ENCODE measurements at places on chromosomes 16 and 17. TPM values are rescaled to one million over a fixed set of nuclear protein-coding genes. Genes with fewer than 3 reads are reported as not detected.

Gene CD79B
- total RNA-seq, result 1.3 TPM

Gene CES5A
- total RNA-seq, result not detected

Gene GPR142
- total RNA-seq, result not detected

Gene RPRML
- total RNA-seq, result not detected

GRCh38 chr17:66673668-66674276, 161.1 kb upstream of the CACNG5 start:
- no peak for DNase-seq

GRCh38 chr16:72203401-72203800, 31.4 kb upstream of the PMFBP1 start:
- DNase-seq, result no peak

DNA sequence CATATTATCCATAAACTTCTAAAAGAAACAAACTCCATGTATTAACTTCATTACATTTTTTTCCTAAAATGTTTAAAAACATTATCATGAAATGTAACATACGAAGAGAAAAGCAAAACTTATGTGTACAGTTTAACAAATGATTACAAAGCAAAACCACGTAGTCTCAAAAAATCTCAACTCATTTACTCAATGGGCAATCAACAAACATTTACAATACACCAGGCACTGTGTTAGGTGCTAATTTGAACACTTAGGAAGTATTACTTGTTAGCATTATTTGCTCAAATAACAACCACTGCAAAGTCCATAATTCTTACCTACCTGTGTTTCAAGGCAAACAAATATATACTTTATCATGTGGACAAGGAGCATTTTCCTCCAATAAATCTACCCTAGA, 164.9 kb downstream of the STX8 start:
- no peak for DNase-seq

GRCh38 chr17:38329808-38330730, 13.7 kb downstream of the GPR179 start:
- DNase-seq, result no peak

DNA sequence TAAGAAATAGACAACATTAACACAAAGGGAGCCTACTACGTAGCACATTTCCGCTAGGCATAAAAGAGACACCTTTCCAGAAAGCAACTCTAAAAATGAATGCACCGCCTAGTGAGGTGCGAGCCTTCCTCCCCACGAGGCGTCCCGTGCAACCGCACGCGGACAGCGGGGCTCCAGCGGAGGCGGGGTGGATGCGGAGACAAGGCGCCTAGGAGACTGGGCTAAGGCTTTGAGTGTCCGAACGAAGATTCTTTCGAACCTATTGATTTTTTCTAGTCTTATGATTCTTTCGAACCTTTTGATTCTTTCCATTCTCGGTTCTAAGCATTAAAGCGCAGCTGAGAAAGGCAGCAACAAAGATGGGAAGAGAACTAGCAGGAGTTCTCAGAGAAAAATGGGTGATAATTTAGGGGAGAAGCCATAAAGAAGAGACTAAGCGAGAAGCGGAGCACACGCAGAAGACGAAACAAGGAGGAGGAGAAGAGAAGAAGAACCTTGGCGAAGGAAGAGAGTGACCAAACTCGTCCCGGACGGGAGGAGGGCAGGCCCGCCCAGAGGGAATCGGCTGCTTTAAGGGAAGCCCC, 394 bp upstream of the CPD start:
- DNase-seq, result no peak

Gene CTU2
- 6.8 TPM for total RNA-seq

DNA sequence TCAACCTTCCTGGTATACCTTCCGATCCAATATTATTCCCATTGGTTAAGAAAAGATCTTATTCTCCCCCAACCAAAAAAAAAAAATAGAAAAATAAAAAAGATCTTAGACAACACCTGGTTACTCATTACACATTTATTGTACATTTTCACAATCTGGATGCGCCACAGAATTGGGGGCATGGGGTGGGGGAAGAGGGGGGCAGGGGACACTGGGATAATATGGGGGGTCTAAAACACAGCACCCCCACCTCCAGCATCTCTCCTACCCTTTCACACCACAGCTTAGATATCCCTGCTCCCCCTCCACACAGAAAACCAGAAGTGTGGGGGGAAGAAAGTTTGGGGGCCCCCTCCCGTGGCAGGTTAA, 3.7 kb downstream of the VAMP2 start:
- DNase-seq, result no peak

GRCh38 chr16:76213860-76214259, 63.3 kb upstream of the CNTNAP4 start:
- DNase-seq, result no peak

DNA sequence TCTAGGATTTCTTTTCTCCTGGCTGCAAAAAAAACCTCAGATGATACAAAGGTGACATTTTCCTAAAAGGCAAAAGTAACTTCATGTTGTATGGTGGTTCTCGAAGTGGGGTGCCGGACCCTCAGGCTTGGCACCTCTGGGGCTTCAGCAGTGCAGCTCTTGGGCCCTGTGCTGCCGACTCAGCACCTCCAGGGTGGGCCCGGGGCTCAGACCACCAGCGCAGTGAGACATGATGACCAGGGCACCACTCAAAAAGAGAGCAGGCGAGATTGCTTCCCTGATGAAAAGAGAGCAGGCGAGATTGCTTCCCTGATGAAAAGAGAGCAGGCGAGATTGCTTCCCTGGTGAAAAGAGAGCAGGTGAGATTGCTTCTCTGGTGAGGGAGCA, 98.7 kb upstream of the ZNF750 start:
- DNase-seq, result no peak

Measured in urinary bladder (tissue), 4 donors.